ENCODE measurements at places on chromosomes 3 and 15. TPM values are rescaled to one million over a fixed set of nuclear protein-coding genes. Genes with fewer than 3 reads are reported as not detected.

IP6K2 gene
- 62.8 TPM for total RNA-seq

DNA sequence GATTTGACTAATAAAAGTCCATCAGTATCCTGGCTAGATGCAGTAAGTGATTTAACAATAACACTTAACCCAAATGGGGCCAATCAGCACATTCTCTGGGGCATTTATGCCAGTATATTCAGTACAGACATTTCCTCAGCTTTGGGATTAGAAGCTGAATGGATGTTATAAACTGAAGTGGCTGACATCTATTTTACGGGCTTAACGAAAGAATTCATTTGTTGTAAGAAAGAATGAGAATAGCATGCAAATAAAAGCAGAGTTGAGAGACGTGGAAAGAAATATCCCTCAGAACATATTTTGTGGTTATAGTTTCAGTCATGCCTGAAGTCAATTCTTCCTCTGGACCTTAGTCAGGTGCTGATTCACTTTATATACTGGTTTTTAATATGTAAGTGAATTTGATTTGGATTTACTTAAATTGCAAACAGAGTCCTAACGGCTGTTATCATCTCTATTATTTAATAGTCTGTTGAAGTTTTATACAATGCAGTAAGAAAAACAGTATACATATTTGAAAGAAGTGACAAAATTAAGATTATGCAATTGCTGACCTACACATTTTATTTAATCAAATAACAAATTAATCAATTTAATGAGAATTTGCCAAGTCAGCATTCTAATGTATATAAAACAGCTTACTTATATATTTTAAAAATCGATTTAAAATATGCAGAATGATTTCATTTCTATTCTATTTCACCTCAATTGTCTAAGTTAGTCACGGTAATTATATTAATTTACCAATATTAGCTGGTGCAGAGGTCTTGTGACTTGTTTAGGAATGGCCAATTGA is 513.9 kb upstream of the CADM2 start:
- no peak for DNase-seq

DNA sequence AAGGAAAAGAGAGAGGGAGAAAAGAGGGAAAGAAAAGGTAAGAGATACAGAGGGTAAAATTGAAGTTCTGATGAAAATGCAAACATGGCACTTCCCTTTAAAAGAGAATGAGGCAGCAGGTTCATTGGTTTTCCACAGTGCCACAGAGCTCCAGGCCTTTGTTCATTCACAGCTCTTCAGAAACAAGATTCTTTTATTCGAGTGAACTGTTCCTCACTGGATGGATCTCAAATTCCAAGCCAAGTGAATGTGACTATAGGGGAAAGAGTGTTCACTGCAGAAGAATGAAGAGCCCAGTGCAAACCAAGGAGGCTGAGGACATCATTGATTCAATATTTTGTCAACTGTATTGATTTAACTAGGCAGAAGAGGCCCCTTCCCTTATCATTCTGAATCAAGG is 280.3 kb upstream of the PROK2 start:
- DNase-seq, result no peak

ISLR2 gene
- 1.4 TPM for total RNA-seq

ZNF620 gene
- 2.9 TPM for total RNA-seq

GRCh38 chr3:10835406-10835805 is 19.4 kb downstream of the SLC6A11 start:
- DNase-seq, result no peak

SGO1 gene
- total RNA-seq, result 4.2 TPM
